T-helper 17 cell (primary cell): ENCODE measurements at places on chromosomes 7 and 10. TPM values are rescaled to one million over a fixed set of nuclear protein-coding genes. Genes with fewer than 3 reads are reported as not detected.

Gene TRIM73
- total RNA-seq: 13.7 TPM

GRCh38 chr7:78490524-78490923 lies 692.0 kb downstream of the PHTF2 start:
- no peak for DNase-seq
- no peaks in the 10 kb centered on the region for H3K27me3 ChIP-seq
- H3K36me3 ChIP-seq: no peaks in the 10 kb centered on the region
- H3K27ac ChIP-seq: no peak overlapping the region

DNA sequence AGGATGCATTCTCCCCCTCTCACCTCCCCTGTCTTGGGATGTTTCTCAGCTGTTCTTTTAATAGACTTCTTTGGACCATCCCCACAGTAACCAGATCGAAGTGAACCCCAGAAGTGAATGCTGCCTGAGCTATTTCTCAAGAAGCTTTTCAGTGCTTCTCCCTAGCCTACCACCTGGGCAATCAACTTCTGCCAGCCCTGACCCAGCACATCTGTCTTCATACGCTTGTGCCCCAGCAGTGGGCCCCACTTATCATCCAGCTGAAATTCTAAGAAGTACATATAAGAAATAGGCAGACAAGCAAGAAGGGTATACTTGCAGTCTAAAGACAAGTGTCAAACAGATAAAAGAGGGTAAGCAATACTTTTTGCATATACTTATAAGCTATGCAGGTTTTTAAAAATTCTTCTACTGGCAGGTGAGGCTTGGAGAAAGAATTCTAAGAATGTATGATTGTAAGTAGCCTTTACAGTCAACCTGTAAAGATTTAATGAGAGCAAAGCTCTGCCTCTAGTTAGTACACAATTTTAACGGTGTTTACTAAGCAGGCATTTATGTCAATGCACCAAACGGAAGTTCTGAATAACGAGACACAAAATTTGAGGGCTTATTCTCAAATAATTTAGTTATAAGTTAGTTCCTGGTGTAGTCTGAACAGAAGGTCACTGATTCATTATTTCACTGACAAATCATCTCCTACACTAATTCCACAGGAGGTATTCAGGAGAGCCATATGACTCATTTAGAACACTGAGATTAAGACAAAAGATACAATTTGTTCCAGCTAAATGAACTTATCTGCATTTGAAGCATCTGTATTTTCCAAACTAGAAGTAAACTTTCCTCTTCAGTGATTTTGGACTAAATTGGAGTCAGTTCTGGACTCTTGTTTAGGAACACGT lies 83.3 kb downstream of the RNLS start:
- DNase-seq: no peak
- H3K27me3 ChIP-seq: no peaks in the 10 kb centered on the region
- no peak overlapping the region for H3K4me3 ChIP-seq

GRCh38 chr7:104961821-104962220 lies 52.2 kb upstream of the KMT2E start:
- H3K4me3 ChIP-seq: no peak overlapping the region
- H3K27me3 ChIP-seq: no peaks in the 10 kb centered on the region
- no peak overlapping the region for H3K27ac ChIP-seq
- H3K36me3 ChIP-seq: no peaks in the 10 kb centered on the region
- DNase-seq: no peak
- H3K4me1 ChIP-seq: peaks cover 15% of the 10 kb centered on the region

DNA sequence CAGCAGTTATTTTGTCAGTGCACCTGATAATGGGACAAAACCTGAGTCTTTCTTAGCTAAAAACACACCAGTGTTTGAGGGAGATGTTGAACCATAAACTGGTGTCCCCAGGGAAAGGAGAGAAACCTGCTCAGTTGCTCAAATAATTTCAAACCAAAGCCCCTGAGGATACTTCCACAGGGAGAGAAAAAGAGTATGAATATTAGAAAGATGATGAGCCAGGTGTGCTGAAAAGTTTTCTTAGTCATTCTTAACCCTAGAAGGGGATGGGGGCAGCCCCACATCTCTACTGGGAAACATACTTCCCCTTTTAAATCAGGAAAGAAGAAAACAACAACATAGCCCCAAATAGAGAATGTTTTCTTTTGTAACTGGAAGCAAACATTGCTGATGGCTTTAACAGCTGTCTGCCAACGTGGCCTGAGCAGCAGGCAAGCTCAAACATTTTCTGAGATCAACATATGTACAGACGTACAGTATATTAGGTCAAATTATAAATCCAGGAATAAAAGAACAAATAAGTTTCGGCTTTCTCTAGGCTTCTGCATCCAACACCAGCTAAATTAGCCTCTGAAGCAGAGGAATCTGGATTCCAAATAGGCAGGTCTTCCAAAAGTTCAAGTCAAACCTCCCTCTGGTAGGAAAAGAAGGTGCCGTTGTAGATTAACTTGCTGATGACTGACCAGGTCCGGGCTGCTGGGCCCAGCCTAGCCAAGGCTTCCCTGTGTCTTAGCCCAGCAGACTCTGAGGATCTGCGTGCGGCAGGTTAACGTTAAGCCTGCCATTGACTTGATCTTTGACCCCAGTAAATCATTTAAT lies 30.5 kb upstream of the FBXW4 start:
- H3K4me3 ChIP-seq: no peak overlapping the region
- DNase-seq: no peak
- H3K4me1 ChIP-seq: peaks cover 2% of the 10 kb centered on the region
